ENCODE measurements at places on chromosomes 16 and 17. TPM values are rescaled to one million over a fixed set of nuclear protein-coding genes. Genes with fewer than 3 reads are reported as not detected.

- no peak for DNase-seq
Measured at GRCh38 chr17:30520882-30521281, 43.7 kb downstream of the GOSR1 start.

DNA sequence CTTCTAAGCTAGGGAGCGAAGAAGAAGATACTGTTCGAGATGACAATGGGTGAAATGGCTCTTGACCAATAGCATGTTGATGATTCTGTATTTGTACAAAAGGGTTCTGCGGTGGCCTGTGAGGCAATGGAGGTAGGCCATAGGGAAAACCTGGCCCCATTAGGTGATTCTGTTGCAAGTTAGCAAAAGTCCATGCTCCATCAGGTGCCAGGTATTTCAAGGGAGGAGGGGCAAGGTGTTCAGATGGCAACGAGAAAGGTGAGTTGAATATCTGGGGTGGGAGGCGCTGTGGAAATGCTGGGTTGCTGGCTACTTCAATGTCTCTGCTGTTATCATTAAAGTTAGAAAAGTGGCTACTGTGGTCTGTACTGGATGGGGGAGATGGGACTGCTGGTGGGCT is 62.8 kb downstream of the CACNG1 start:
- no peak for DNase-seq

GRCh38 chr16:84367750-84368307 is 509 bp upstream of the ATP2C2 start:
- no peak for DNase-seq

GRCh38 chr17:7515911-7516610 is 31.9 kb downstream of the POLR2A start:
- no peak for DNase-seq

DNA sequence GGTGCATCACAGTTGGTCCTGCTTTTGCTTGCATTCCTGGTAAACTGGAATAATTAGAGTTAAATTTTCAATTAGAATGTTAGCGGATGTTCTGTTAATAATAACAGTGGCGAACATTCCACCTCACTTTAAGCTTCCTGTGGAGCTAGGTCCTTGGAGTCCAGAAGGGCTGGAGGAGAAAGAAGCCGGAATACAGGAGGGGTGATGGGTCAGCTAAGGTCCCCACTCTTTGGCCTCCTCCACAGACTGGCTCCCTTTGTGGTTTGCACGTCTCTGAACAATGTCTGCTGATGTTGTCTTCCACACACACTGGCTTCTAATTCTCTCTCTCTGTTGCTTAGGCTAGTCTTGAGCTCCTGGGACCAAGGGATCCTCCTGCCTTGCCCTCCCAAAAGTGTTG is 35.0 kb upstream of the ETV4 start:
- DNase-seq: no peak

DNA sequence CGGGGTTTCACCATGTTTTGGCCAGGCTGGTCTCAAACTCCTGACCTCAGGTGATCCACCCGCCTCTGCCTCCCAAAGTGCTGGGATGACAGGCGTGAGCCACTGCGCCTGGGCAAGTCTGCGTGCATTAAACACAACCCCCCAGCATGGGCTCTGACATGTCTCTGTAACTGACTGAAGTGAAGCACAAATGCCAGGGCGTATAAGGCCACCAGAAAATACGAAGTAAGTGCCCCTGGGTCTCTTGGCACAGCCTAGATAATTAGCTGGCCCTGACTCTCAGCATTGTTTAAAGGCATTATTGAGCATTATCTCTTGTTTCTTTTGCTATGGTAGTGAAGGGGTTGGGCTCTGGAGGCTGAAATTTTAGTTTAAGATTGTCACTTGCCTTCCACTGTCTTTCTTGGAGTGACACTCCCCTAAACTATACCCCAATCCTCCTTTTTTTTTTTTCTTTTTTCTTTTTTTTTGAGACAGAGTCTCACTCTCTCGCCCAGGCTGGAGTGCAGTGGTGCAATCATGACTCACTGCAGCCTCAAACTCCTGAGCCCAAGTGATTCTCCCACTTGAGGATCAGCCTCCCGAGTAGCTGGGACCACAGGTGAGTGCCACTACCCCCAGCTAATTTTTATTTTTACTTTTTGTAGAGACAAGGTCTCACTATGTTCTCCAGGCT is 8.2 kb upstream of the SEC14L1 start:
- DNase-seq: no peak

DNA sequence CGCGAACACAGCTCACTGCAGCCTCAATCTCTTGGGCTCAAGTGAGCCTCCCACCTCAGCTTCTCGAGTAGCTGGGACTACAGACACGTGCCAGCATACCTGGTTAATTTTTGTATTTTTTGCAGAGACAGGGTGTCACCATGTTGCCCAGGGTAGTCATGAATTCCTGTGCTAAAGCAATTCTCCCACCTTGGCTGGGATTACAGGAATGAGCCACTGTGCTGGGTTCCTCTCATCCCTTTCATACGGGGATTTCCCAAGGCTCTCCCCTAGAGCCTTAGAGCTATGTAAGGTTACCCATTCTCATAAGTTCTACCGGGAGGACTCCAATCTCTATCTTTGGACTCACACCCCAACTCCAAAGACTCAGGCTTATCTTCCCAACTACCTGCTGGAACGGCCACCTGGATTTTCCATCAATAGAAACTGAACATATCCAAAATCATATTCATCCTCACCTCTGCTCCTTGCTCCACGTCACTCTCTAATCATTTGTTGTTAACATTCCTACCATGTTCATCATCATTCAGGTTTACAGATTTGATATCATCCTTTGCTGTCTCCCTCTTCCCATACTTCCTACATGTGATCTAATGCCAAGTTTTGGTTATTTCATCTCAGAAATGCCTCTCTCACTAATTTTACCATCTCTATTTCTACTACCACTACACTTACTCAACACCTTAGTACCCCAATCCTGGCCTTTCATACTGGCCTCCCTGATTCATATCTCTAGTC is 92.5 kb downstream of the NCOR1 start:
- no peak for DNase-seq

GRCh38 chr17:67157732-67158639 is 87.0 kb downstream of the HELZ start:
- DNase-seq: peak; percentile 33

- DNase-seq: no peak
Measured at GRCh38 chr17:53492532-53492931, 330.2 kb upstream of the KIF2B start.

DNA sequence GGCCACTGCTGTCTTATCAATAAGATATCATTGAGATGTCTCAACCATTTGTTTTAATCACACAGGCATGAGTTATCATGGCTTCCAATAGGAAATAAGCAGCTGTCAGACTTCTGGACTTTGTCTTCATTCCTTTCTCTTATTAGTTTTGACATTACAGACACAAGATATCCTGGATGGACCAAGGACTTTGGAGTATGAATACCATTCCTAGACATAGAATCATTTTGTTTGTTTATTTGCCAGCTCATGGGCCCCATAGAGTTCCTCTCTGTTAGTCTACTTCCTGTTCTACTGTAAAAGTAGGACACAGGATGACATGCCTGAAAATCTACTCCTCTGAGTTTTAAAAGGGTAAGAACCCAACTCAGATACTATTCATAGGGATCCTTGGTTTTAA is 77.7 kb upstream of the KCNJ16 start:
- no peak for DNase-seq

GRCh38 chr17:56898874-56899273 is 15.0 kb downstream of the TRIM25 start:
- no peak for DNase-seq

DNA sequence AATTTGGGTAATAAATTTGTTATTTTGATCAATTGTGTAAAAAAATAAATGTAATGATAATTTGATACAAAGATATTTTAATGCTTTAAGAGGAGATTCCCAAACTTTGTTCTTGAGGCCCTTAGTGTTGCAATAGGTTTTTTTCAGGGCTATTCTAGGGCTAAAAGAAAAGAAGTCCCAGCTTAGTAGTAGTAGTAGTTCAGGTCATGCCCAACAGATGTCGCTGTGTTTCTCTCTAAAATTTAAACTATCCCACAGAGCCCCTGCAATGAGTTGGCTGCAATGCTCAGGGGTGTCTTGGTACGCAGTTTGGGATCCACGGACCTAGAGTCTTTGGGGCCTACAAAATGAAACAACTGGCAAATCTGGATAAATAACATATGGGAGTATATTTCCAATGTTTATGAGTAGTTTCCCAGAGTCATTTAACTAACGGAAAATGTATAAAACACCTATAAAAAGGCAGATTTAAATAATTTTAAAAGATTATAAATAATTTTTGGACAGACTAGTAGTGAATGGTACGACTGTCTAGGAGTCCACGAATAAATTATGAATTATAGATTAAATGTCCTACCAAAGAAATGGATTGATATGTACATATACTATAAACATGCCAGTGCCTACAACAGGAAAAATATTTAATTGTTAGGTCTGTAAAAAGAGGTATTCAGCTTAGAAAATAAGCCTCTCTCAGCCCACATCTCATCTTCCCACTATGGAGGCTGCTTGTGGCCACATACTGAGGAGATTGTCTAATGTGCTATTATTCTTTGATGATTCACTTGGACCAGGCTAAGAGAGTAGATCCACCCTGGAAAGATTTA is 228.5 kb upstream of the PMFBP1 start:
- DNase-seq: peak; percentile 41

GRCh38 chr17:46176975-46177374 is 16.3 kb downstream of the KANSL1 start:
- DNase-seq: no peak

DNA sequence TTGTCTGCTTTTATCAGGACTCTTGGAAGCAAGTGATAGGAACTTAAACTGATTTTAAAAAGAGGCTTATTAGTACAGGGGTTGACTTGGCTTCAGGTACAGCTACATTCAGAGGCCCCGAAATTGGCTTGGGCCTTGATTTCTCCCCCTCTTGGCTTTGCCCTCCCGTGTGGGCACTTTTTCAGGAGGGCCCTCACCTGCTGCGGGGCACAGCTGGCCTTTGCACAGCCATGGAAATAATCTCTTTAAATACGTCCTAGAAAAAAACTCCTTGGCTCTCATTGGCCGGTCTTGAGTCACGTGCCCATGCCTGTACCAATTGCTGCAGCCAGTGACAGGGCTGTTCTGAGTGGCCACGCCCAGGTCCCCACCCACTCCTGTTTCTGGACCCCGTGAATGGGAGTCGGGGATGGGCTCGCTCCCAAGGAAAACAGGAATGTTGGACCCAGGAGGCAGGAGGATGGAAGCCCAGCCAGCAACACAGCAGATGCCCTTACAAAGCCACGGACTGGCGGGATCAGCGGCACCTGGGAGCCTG is 15.0 kb downstream of the CA5A start:
- DNase-seq: no peak

CRISPLD2 gene
- total RNA-seq: 0.13 TPM

KRTAP2-1 gene
- not detected for total RNA-seq

ANKS4B gene
- total RNA-seq: not detected

SCGB1C2 gene
- total RNA-seq: not detected

CCL15 gene
- total RNA-seq: not detected

KRT13 gene
- not detected for total RNA-seq

OR3A3 gene
- not detected for total RNA-seq
